ENCODE measurements at places on chromosomes 1 and 21.

- DNase-seq: no peak
Measured at GRCh38 chr1:95615421-95615820, 381.4 kb downstream of the RWDD3 start.

GRCh38 chr1:237467320-237467719 lies 423.4 kb downstream of the ZP4 start:
- DNase-seq: no peak

DNA sequence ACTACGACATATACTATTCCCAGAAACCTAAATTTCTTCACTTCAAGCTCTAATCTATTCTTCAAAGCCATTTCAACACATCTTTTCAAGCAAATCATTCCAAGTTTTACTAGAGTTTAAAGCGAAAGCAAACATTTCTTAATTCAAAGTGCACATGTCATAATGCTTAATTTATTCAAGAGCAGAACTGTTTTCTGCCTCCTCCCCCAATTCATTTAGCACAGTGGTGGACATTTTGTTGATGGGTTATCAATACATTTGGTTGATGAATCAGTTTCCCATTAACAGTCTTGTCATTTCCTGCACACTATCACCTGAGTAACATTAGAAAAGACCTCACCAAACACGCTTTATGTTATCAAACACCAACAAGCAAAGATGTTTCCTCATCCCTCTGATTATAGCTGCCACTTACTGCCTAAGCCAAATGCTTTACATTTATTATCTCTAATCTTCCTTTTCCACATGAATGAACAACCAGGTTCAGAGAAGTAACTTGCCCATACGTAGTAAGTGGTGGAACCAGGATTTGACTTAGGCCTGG lies 2.0 kb downstream of the SRSF4 start:
- no peak for DNase-seq

GRCh38 chr21:14687268-14687625 lies 141.1 kb upstream of the SAMSN1 start:
- no peak for DNase-seq

DNA sequence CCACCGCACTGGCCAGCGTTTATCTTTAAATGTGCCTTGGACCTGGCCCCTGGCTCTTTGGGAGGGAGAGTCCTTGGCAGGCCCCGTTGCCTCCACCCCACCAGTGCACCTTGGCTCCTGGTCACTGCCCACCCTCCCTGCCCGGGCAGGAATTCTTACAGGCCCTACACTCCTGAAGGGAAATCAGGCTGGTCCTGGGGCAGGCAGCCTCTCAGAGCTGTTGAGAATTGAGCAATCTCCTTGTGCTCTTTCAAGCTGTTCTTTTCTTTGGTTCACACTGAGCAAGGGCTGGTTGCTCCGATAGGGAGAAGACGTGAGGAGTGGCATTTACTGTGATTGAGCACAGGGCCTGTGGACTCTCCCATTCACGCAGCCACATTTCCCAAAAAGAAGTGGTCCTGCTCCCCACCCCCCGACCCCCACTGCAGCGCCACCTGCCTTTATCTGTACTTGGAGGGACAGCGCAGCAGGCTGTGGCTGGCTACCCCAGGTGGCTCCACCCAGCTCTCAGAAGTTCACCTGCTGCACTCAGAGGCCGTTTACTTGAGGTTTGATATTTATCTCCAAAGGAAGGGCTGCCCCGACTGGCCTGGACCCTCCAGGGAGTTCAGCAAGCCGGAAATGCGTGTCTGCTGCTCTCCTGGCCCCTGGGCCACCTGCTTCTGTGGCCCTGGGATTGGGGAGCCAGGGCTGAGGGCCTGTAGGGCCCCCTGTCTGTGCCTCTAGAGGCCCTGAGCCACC lies 47.8 kb downstream of the SKI start:
- no peak for DNase-seq

- no peak for DNase-seq
Measured at GRCh38 chr1:30134466-30135217, 588.7 kb downstream of the MATN1 start.

GRCh38 chr1:33465316-33465715 lies 7.1 kb upstream of the ZSCAN20 start:
- no peak for DNase-seq

DNA sequence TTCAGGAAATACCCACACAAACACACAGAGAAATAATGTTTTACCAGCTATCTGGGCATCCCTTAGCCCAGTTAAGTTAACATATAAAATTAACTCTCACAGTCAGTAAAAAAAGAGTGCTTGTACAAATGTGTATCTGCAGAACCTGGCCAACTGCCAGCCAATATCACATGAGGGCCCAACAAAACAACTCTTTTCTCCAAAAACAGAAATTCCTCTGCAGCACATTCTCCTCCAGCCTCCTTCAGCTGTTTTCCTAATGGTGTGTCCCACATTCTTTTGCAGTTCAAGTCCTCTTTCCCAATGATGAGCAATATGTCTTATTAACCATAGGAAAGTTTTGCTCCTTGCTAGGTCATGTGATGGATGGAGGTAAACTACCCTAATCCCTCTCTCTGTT lies 75.5 kb downstream of the LRRC7 start:
- DNase-seq: no peak

- DNase-seq: no peak
Measured at GRCh38 chr1:86435327-86435726, 11.4 kb downstream of the CLCA2 start.

- DNase-seq: no peak
Measured at GRCh38 chr1:207033302-207033701, 746 bp upstream of the C1orf116 start.

- no peak for DNase-seq
Measured at GRCh38 chr1:41726292-41726691, 192.4 kb downstream of the HIVEP3 start.

- peak; percentile 71 for DNase-seq
Measured at GRCh38 chr1:54996359-54996868, 2.3 kb upstream of the BSND start.

DNA sequence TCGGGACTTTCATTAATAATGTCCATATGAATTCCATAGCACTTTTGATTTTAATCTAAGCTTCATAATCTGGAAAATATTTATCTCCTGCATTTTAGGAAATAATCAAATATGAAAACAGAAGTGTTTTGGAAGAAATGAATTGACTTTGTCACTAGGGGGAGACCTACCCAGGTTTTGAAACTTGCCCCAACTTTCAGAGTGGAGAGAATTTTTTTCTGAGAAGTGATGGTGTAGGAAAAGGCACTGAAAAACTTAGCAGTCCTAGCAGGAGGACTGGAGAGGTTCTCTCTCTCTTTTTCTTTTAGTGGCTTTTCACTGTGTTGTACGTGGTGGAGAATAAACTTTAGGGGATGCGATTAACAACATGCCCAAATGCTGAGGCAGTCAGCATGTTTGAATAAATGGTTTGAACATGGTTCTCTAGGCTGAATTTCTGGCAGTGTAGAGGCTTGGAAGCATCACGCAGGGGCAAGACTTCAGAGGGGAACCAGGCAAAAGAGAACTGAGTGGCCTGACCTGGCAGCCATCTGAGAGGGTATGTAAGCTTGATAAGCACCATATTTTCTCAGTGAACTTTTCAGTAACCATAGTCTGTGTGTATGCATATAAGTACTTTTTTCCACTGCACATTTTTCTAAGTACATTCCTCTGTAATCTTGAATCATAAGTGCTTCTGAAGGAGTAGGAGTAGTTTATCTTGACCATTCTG lies 68.3 kb upstream of the NEK7 start:
- DNase-seq: no peak

DNA sequence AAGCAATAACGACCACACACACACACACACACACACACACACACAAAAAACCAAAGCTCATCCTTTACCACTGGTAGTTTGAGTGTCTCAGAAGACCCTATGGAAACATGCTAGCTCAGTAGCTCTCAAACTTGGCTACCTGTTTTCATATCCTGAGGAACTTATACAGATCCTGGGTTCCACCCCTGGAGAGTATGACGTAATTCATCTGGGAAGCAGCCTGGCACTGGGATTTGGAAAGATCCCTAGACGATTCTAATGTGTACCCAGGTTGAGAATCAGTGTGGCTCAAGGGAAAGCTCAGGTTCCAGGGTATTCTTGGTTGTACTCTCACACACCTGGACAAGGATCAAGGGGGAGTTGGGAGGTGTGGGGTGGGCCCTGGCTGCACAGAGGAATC lies 85.9 kb downstream of the SELENOF start:
- DNase-seq: no peak

GRCh38 chr1:112881742-112882127 lies 74.3 kb downstream of the SLC16A1 start:
- no peak for DNase-seq

DNA sequence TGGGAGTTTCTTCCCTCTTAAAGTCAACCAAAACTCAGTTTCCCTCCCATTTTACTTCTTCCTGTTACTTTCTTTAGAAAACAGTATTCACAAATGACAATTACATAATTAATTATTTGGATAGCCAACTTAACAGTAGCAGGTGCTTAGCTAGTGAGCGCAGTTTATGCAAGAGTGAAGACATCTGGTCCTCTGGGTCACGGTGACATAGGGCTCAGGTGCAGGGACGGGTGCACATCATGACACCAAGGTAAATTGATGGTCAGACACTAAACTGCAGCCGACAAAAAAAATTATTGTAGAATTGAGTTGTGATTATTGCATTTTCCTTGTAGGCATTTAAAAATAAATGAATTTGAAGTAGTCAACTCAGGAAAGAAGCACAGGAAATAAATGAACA lies 142.0 kb upstream of the KCTD3 start:
- no peak for DNase-seq

DNA sequence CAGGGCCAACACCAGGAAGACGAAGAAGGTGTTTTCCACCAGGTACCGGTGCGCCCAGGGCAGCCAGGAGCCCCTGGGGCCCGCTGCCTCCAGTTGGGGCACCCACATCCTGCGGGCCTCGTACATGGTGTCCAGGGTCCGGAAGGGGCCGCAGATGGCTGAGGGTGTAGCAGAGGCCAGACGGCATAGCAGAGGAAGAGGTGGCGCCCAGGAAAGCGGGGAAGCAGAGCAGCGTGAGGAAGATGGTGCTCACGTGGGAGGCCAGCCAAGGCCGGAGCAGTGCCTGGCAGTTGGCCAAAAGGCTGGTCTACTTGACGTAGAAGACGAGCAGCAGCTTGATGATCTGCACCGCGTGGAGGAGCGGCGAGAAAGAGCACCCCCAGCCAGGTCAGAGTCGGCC lies 40.4 kb downstream of the ZNF691 start:
- no peak for DNase-seq

- DNase-seq: no peak
Measured at GRCh38 chr21:43193651-43194302, 25.0 kb downstream of the CRYAA start.

GRCh38 chr1:217627431-217627830 lies 3.5 kb downstream of the GPATCH2 start:
- no peak for DNase-seq

GRCh38 chr1:61921435-61921834 lies 179.2 kb downstream of the PATJ start:
- DNase-seq: no peak

DNA sequence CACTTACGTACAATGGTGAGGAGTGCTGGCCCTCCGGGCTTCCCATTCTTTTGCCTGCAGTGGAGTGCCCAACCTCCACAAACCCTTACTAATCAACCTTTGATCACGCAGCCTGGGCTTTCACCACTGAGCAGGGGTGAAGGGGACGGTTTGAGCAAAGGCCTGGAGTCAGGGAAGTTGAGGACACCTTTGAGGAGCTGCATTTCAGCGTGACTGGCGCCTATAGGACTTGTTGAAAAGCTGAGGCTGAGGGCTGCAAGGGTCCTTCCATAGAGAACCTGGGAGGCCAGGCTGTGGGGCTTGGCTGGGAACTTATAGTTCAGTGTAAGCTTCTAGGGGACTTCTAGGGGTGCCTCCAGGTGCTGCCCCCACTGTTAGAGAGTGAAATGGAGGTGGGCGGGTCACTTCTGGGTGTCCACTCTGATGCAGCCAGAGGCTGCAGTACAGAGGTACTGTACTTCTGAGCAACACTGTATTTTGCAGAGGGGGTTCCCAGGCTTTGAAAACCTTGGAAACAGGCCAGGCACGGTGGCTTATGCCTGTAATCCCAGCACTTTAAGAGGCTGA lies 9.8 kb downstream of the SYTL1 start:
- DNase-seq: no peak

GRCh38 chr1:76933847-76934815 lies 66.9 kb downstream of the ST6GALNAC5 start:
- DNase-seq: no peak

GRCh38 chr1:91541918-91542533 lies 41.4 kb downstream of the CDC7 start:
- no peak for DNase-seq

DNA sequence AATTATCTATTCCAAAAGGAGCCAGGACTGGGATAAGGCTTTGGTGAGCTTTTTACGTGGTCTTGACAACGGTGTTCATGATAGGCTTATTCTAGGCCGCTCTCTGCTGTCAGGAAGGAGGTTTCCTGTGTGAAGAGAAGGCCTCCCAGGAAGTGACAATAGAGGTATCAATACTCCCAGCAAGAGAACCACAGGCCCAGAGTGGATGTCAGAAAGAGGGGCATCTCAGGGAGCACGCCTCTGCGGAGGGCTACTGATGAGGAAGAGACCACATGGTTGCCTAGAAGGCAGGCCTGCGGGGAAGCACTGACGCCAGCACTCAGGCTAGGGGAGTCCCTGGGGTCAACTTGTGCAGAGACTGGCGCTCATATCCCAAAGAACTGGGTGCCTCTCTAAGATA lies 60.4 kb downstream of the ITPKB start:
- no peak for DNase-seq

- no peak for DNase-seq
Measured at GRCh38 chr1:63950023-63950422, 176.2 kb downstream of the ROR1 start.

DNA sequence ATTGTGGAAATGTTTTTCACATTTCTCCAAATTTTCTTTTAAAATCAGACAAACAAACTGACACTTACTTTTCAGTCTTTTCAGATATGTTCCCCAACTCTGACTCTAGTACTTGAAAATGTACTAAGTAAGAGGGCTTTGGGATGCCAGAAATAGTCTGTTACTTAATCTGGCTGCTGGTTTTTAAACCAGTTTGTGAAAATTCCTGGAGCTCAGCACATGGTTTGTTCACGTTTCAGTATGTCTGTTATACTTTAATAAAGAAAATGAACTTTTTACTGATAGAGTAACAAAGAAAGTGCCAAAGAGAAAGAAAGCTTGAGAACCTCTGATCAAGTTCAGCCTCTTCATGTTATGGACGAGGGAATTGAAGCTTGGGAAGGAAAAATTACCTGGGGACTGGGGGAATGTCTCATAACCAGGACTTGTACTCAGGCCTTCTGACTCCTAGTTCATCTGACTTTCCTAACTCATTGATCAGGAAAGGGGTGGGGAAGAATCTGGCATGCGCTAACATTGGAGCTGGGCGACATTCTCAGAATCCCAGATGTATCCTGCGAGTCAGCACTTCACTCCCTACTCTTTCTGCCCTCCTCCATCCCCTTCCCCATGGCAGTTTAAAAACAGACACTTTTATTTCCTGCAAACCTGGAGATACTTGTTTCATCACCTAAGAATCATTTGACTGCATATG lies 30.8 kb upstream of the DNAJC6 start:
- no peak for DNase-seq

GRCh38 chr1:215824245-215824644 lies 257.1 kb downstream of the KCTD3 start:
- DNase-seq: no peak
